ENCODE measurements at places on chromosomes 3 and 15. TPM values are rescaled to one million over a fixed set of nuclear protein-coding genes. Genes with fewer than 3 reads are reported as not detected.

GRCh38 chr3:177652556-177653291 is 455.4 kb upstream of the TBL1XR1 start:
- H3K4me3 ChIP-seq = no peak overlapping the region
- H3K36me3 ChIP-seq = no peaks in the 10 kb centered on the region
- H3K4me1 ChIP-seq = peaks cover 4% of the 10 kb centered on the region
- H3K27me3 ChIP-seq = no peaks in the 10 kb centered on the region
- H3K27ac ChIP-seq = no peak overlapping the region
- DNase-seq = no peak

DNA sequence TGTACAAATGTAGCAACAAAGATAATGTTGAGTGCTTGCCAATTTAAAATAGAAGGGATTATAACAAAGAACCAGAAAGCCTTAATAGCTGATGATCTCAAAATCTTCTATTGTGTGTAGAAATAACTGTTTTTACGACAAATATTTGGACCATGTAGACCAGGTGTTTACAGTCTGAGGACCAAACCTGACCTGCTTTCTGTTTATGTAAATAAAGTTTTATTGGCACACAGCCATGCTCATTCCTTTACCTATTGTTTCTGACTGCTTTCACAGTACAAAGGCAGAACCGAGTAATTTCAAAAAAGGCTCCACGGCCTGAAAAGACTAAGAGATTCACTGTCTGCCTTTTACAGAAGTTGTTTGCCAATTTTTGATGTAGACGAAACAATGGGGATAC is 91.8 kb downstream of the GOLIM4 start:
- no peaks in the 10 kb centered on the region for H3K4me1 ChIP-seq
- H3K27ac ChIP-seq = no peak overlapping the region
- no peaks in the 10 kb centered on the region for H3K27me3 ChIP-seq
- no peaks in the 10 kb centered on the region for H3K36me3 ChIP-seq
- H3K4me3 ChIP-seq = no peak overlapping the region

GRCh38 chr3:184730924-184731323 is 19.1 kb upstream of the MAGEF1 start:
- no peak for DNase-seq
- H3K4me1 ChIP-seq = peaks cover 10% of the 10 kb centered on the region
- H3K4me3 ChIP-seq = no peak overlapping the region
- no peak overlapping the region for H3K27ac ChIP-seq
- no peaks in the 10 kb centered on the region for H3K27me3 ChIP-seq
- H3K36me3 ChIP-seq = no peaks in the 10 kb centered on the region

Gene SEMA3F
- total RNA-seq = 9.1 TPM

Gene SRP14
- 337 TPM for total RNA-seq

Gene C3orf18
- 28.8 TPM for total RNA-seq

Gene RTP4
- 1.1 TPM for total RNA-seq

Measured in spinal cord (tissue), 10 donors.